ENCODE measurements at places on chromosomes 16 and 17. TPM values are rescaled to one million over a fixed set of nuclear protein-coding genes. Genes with fewer than 3 reads are reported as not detected.

DNA sequence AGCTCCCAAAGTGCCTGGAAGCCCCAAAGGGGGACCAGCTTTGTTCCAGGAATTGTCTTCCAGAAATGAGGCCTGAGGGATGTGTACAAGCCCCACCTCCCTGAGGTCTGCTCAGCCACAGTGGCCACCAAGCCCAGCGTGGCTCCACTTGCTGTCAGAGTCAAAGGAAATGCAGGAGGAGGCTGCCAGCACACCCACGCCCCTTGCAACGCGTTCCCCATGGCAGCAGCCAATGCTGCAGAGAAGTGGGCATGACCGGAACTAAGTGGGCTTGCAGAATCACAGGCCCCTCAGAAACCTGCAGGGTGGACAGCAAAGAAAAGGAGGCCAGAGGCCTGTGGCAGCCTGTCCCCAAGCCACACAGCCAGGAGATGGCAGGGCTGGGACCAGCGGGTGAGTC lies 320.8 kb downstream of the FOXL1 start:
- H3K4me1 ChIP-seq, result peaks cover 30% of the 10 kb centered on the region
- no peaks in the 10 kb centered on the region for H3K36me3 ChIP-seq
- H3K27ac ChIP-seq, result no peak overlapping the region
- no peak overlapping the region for H3K4me3 ChIP-seq
- no peak for DNase-seq
- no peaks in the 10 kb centered on the region for H3K27me3 ChIP-seq

DNA sequence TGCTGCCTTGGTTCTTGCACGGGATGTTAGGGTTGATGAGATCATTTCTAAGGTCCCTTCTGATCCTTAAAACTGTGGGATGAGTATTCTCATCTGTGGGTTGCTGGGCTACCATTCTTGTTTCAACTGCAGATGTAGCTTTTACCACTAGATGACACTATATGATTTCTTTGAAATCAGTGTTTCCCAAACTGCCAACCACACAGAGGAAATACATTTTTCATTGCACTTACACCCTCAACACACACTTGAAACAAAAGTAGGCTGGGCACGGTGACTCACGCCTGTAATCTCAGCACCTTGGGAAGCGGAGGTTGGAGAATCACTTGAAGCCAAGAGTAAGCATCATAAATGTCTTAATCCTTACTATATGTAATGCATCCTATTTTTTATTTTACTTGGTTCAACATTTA lies 15.3 kb downstream of the LCMT1 start:
- H3K4me1 ChIP-seq, result no peaks in the 10 kb centered on the region
- H3K27me3 ChIP-seq, result no peaks in the 10 kb centered on the region
- H3K27ac ChIP-seq, result no peak overlapping the region
- peaks cover 3% of the 10 kb centered on the region for H3K36me3 ChIP-seq
- DNase-seq, result peak; percentile 58

DNA sequence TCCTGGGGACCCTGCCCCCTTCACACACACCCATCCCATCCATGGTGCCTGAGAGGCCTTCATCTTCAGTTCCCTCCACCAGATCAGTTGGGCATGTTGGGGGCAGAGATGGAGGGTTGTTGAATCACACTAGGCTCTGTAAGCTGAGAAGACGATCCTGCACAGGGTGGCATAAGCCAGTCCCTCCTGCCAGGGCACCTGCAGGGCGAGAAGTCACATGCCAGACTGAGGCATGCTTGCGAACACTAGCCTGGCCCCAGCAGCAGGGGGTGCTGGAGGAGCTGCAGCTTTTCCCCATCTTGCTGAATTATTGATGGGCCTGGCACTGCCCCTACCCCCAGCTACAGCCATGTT lies 6.1 kb upstream of the TBX2 start:
- no peaks in the 10 kb centered on the region for H3K4me1 ChIP-seq
- H3K27me3 ChIP-seq, result peaks cover 35% of the 10 kb centered on the region
- H3K36me3 ChIP-seq, result no peaks in the 10 kb centered on the region

HCRT gene
- not detected for total RNA-seq

DNA sequence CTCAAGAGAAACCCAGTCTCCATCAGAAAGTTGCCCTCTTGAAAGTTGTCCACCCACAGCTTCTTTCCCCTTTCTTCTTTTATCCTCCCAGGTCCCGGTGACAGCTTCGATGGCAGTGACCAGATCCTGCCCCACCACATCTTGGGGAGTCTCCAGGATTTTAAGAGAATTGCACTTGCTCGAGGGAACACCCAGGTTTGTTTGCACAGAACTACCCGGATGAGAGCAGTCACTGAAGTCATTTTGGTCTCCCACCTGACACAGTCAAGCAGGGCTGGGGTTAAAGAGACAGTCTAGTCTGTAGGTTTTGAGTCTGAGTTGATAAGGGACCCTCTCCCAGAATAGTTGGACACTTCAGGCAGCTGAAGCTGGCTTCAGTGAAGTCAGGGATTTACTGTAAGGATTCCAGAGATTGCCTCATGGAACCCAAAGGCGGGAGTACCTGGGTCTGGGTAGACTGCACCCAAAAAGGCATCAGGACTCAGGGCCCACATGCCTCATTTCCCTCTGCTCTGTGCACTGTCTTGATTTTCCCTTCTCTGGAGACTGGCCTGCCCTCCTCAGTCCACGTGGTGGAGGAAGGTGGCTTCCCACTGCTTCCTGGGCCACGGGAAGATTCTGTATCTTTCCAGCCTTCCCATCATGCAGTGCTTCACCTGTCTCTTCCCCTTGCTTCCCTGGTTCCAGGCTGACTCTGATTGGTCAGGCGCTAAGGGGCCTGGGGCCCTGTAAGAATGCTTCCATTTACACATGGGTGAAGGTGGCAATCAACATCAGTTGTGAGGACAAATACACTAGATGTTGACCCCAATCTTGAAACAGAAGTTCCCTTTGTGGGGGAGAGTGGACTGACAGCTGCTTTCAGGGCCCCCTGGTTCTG lies 9.5 kb downstream of the MYCBPAP start:
- no peak overlapping the region for H3K4me3 ChIP-seq
- DNase-seq, result no peak
- H3K27me3 ChIP-seq, result no peaks in the 10 kb centered on the region
- H3K4me1 ChIP-seq, result peaks cover 9% of the 10 kb centered on the region
- H3K27ac ChIP-seq, result no peak overlapping the region

SCARF1 gene
- 93.7 TPM for total RNA-seq

DNA sequence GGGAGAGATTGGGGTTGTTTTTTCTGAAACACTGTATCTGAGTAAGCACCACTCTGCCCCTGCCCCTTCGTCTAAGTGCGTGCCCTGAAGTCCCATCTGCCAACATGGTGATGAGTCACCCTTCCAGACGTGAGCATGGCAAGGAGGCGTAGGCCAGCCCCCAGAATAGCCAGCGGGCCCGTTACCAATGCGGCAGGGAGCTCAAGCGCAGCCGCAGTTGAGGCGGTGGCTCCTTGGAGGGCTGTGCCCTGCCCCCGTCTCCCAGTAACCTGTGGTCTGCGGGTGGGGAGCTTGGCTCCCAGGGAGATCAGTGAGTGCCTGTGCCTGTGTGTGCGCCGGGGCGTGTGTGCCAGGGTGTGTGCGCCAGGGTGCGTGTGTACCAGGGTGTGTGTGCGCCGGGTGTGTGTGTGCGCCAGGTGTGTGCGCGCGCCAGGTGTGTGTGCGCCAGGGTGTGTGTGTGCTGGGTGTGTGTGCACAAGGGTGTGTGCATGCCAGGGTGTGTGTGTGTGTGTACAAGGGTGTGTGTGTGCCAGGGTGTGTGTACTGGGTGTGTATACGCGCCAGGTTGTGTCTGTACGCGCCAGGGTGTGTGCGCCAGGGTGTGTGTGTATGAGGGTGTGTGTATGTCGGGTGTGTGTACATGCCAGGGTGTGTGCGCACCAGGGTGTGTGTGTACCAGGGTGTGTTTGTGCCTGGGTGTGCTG lies 98.6 kb upstream of the CHMP6 start:
- peaks cover 28% of the 10 kb centered on the region for H3K4me1 ChIP-seq
- no peak overlapping the region for H3K4me3 ChIP-seq
- DNase-seq, result peak; percentile 36
- peak overlapping the region; percentile 79 for H3K27ac ChIP-seq
- H3K27me3 ChIP-seq, result no peaks in the 10 kb centered on the region

DNA sequence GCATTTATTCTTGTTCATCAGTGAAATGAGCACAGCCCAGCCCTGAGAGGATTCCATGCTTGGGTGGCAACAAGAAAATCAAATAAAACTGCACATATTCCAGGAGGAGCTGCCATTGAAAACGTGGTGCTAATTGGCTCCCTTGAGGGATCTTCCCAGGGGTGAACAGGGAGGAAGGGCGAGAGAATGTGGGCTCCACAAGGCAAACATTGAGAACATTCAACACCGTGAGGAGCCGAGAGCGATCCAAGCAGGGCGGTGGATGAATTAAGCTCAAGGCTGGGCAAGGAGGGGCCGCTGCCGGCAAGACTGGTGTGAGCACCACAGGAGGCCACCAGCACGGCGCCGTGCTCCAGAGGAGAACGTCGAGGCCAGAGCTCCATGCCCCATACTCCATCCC lies 166.9 kb downstream of the C16orf95 start:
- no peaks in the 10 kb centered on the region for H3K36me3 ChIP-seq
- no peaks in the 10 kb centered on the region for H3K27me3 ChIP-seq
- DNase-seq, result no peak

GRCh38 chr17:47624727-47625068 lies 25.0 kb upstream of the KPNB1 start:
- peaks cover 23% of the 10 kb centered on the region for H3K4me1 ChIP-seq
- no peak for DNase-seq
- no peak overlapping the region for H3K27ac ChIP-seq
- H3K36me3 ChIP-seq, result peaks cover 6% of the 10 kb centered on the region
- H3K27me3 ChIP-seq, result no peaks in the 10 kb centered on the region
- H3K4me3 ChIP-seq, result no peak overlapping the region

DNA sequence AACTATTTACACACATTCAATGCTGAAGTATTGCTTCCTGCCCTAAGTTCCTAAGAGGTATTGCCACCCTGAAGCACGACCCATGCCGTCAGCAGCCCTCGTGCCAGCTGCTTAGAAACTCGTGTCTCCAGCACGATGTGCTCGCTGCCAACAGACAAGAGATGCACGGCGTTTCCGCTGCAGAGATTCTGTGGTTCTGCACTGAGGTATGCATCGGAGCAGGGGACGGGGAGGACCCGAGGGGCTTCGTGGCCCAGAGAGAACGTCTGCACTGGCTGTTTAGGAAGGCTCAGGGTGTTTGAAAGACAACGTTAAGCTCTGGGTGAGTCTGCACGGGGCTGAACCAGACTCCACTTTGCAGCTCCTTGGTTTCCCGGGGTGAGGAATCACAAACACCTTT lies 82.7 kb upstream of the CREBBP start:
- no peaks in the 10 kb centered on the region for H3K27me3 ChIP-seq
- peaks cover 5% of the 10 kb centered on the region for H3K4me1 ChIP-seq
- no peak overlapping the region for H3K27ac ChIP-seq
- DNase-seq, result no peak

KRT13 gene
- total RNA-seq, result not detected

DNA sequence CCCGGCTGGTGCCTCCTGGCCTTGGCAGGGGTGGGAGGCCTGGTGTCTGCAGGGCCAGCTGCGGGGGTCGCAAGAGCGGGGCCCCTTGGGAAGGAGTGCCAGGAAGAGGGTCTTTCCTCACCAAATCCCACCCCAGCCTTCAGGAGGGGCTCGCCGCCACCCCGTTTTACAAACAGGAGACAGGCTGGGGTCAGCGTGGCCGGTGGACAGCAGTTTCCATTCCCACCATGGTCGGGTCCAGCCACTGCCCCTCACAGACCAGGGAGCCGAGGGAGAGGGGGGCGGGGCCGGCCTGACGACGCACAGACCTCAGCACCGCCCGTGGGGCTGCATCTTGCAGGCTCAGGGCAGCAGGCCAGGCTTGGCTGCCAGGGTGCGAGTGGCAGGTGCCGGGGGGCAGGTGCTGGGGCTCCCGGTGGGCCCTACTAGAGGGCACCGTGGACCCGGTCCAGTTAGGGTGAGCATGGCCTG lies 7.6 kb downstream of the CBFA2T3 start:
- no peaks in the 10 kb centered on the region for H3K27me3 ChIP-seq
- H3K4me1 ChIP-seq, result no peaks in the 10 kb centered on the region
- no peak for DNase-seq
- H3K4me3 ChIP-seq, result no peak overlapping the region
- H3K36me3 ChIP-seq, result no peaks in the 10 kb centered on the region

E2F4 gene
- total RNA-seq, result 112 TPM

DNA sequence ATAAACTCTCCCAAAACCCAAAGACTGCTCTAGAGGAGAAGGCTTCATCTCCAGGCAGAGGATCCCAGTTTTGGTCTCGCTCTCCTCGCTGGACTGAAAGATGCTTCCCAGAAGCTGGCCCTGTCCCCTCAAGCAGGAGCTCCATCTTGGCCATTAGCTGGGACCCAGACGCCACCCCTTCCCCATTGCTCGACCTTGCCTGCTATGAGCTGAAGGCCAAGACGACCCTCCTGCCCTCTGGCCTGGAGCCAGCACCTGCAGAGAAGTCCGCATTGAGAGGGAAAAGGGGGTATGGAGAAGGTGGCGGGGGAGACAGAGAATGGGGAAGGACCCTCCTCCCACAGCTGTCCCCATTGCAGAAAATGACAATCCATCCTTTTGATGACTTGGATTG lies 3.6 kb upstream of the RCVRN start:
- H3K4me3 ChIP-seq, result no peak overlapping the region
- H3K36me3 ChIP-seq, result no peaks in the 10 kb centered on the region
- no peaks in the 10 kb centered on the region for H3K27me3 ChIP-seq
- DNase-seq, result no peak
- no peaks in the 10 kb centered on the region for H3K4me1 ChIP-seq
- no peak overlapping the region for H3K27ac ChIP-seq

DNA sequence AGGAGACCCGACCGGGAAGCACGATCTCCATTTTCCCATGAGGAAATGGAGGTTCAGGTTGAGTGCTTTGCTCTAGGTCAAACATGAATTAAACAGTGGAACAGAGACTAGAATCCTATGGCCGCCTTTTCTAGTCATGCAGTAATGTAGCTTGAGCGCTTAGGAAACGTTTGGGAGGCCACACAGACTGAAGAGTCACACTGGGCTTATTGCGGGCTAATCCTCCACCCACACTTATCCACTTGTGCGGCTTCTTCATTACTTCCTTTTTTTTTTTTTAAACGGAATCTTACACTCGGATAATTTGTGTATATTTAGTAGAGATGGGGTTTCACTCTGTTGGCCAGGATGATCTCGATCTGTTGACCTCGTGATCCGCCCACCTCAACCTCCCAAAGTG lies 26.0 kb downstream of the CACNG3 start:
- H3K36me3 ChIP-seq, result no peaks in the 10 kb centered on the region
- no peaks in the 10 kb centered on the region for H3K27me3 ChIP-seq
- H3K4me1 ChIP-seq, result no peaks in the 10 kb centered on the region
- no peak overlapping the region for H3K4me3 ChIP-seq
- no peak overlapping the region for H3K27ac ChIP-seq
- no peak for DNase-seq

GRCh38 chr16:30895627-30896260 lies 670 bp upstream of the CTF1 start:
- H3K36me3 ChIP-seq, result no peaks in the 10 kb centered on the region
- H3K4me3 ChIP-seq, result no peak overlapping the region
- DNase-seq, result no peak
- peaks cover 13% of the 10 kb centered on the region for H3K4me1 ChIP-seq

FSCN2 gene
- total RNA-seq, result 0.58 TPM

CACNG4 gene
- not detected for total RNA-seq

- no peaks in the 10 kb centered on the region for H3K27me3 ChIP-seq
- DNase-seq, result peak; percentile 23
- peak overlapping the region; percentile 94 for H3K4me3 ChIP-seq
- peaks cover 3% of the 10 kb centered on the region for H3K36me3 ChIP-seq
- peak overlapping the region; percentile 96 for H3K27ac ChIP-seq
These were observed 2.0 kb downstream of the RBBP6 start for GRCh38 chr16:24541233-24541933.

Measured in endothelial cell of umbilical vein (primary cell).